ENCODE measurements at places on chromosomes 6 and 20. TPM values are rescaled to one million over a fixed set of nuclear protein-coding genes. Genes with fewer than 3 reads are reported as not detected.

- DNase-seq: no peak
These were observed 272.1 kb downstream of the LRFN2 start for GRCh38 chr6:40315060-40315459.

The HLA-DQA1 gene
- total RNA-seq: not detected

- no peak for DNase-seq
These were observed 102.9 kb downstream of the AIG1 start for GRCh38 chr6:143163621-143164020.

The MLN gene
- total RNA-seq: not detected

The BPIFB4 gene
- not detected for total RNA-seq

GRCh38 chr6:158023597-158023939 is 41.9 kb downstream of the SYNJ2 start:
- DNase-seq: no peak

DNA sequence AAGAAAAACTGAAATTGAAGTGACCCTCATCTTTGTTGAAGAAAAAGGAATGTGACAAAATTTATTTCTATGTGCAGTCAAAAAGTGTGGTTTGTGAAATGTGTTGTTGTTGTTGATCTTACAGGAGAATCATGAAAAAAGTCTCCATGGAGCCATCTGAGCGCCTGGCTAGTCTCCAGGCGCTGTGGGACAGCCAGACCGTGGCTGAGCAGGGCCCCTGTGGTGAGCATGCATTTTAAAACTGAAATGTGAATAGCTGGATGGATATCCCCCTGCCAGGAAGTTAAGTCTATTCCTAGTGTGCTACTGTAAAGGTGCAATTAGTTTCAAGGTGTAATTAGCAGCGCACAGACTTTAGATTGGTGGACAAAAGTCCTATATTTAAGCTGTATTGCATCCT is 170.6 kb downstream of the CARMIL1 start:
- no peak for DNase-seq

GRCh38 chr6:30163090-30163917 is at the start of gene TRIM15:
Gene TRIM15, plus strand, starts transcription at chr6:30163546. Its CDS starts 139 bp downstream, at chr6:30163685.
- DNase-seq: no peak

The STMND1 gene
- total RNA-seq: 0.16 TPM

DNA sequence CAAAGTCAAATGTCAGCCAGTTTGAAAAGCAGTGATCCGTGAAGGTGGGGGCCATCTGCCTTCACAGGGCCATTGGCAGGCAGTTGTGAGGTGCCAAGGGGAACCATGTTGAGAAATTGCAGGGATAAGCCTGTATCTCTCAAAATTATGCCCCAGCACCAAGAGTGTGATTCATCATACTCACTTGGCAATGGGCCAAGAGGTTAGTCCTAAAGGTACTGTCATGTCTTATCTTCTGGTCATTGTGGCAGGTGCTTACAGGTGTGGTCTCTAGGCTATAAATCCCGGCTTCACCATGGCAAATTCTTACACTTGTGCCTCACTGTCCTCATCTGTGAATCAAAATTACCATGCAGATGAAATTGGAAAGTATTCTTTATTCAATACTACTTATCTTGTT is 150.7 kb upstream of the LAMP5 start:
- no peak for DNase-seq

DNA sequence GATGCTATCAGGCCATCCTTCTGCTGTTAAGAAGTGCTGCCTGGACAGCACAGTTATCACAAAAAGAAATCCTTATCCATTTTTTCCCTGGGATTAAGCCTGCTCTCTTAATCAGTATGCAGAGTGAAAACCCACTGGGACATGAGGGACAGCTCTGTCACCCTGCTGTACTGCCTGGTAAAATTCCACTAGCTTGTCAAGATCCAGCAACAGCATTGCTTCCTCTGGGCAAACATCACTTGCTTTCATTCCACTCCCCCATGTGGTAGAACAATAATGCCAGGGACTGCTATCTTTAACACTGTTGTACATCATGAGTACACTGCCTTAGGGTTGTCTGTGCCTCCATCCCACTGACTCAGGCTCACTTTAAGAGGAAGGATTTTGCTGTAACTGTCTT is 331.3 kb downstream of the KIF16B start:
- no peak for DNase-seq

GRCh38 chr6:10429638-10430427 is 15.0 kb upstream of the TFAP2A start:
- peak; percentile 30 for DNase-seq

GRCh38 chr6:11272491-11273192 is 40.2 kb upstream of the NEDD9 start:
- no peak for DNase-seq

The SPTLC3 gene
- total RNA-seq: 5.6 TPM

The HAO1 gene
- total RNA-seq: 0.20 TPM

- peak; percentile 93 for DNase-seq
These were observed 9.2 kb upstream of the C6orf141 start for GRCh38 chr6:49541210-49541724.

DNA sequence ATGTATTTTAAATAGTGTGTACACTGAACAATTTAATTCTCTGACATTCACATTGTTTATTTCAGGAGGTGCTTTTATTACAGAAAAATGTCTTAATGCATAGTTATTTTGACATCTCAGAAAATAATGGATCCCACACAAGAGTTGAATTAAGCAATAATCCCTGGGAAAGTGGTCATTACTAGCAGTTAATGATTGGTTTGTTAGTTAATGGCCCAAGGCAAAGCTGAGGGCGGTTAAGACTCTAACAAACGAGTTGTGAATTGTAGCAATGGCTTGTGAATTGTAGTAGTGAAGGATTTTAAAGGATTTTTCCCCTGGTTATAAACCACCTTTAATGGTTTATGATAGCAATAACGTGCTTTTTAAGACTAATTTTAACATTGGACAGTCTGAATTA is 1316.0 kb upstream of the GJE1 start:
- DNase-seq: no peak

The EYA2 gene
- 1.4 TPM for total RNA-seq

GRCh38 chr6:3961581-3962215 is 112.5 kb downstream of the FAM50B start:
- peak; percentile 44 for DNase-seq

DNA sequence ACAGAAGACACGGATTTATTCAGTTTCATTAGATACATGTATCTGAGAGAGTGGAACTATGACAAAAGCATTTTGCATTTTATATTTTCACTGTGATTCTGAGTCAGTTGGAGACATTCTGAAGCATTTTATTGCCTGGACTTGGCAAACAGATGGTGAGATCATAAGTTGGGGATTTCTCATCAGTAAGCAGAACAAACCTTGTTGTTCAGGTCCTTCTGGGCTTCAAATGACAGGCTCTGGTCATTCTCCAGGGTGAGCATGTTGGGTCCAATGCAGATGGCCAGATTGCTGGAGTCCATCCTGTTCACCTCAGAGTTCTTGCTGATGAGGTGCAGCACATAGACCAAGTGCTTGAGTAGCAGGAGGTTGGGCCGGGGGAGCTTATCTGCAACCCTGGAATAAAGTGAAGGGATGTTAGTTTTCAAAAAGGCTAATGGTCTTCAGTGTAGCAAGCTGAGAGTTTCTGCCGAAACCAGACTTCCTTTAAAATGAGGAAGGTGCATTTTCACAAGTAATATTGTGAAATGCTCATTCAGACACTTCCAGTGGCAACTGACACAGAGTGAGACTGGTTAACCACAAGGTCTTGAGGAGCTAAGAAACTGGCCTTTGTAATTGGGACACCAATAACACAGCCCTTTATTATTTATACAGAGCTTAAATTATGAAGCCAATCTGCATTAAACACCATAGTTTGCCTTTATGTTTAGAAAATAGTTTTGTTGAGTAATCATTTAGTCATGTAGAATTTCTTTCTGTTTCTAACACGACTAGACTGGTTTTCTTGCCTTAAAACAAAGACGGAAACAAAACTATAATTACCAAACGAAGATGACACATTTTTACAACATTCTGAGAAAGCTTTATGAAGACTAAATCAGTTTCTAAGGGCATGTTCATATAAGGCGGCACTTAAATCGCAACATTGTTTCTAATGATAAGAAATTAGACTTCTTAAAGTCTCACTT is 5.6 kb downstream of the TAGAP start:
- peak; percentile 29 for DNase-seq

The XKR7 gene
- 0.36 TPM for total RNA-seq

- DNase-seq: no peak
These were observed 3.7 kb upstream of the LPIN3 start for GRCh38 chr20:41336711-41337492.

- DNase-seq: no peak
These were observed 1.8 kb upstream of the TTLL2 start for GRCh38 chr6:167323111-167323510.

- no peak for DNase-seq
These were observed 57.9 kb downstream of the SESN1 start for GRCh38 chr6:109036574-109037294.

- DNase-seq: peak; percentile 6
These were observed 440.3 kb upstream of the HS3ST5 start for GRCh38 chr6:114783083-114783482.

- peak; percentile 30 for DNase-seq
These were observed 16.9 kb downstream of the NDRG3 start for GRCh38 chr20:36728986-36729385.

GRCh38 chr20:61699495-61700374 is 365.9 kb downstream of the TAF4 start:
- DNase-seq: no peak

The EPM2A gene
- 6.2 TPM for total RNA-seq

The SYNDIG1 gene
- 8.7 TPM for total RNA-seq

- no peak for DNase-seq
These were observed 111.3 kb upstream of the ASF1A start for GRCh38 chr6:118782651-118783050.

- DNase-seq: no peak
These were observed 415.1 kb upstream of the MARCKS start for GRCh38 chr6:113442040-113442439.

The ZNF343 gene
- 7.8 TPM for total RNA-seq

DNA sequence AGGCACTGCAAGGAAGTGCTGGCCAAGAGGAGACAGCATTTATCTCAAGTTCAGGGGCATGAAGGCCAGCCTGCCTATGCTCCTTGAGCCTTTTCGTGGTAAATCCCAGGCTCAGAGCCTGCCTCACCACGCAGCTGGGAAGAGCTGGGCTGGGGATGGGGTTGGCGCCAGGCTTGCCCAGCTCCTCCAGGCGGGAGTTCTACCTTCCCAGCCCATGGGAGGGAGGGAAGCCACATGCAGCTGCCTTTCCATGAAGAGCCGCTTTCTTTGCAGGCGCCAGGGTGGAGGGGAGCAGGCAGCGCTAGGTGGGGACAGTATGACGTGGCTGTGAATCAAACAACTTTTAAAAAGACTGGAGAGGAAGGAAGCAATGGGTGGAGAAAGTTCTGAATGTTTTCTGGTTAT is 19.5 kb upstream of the SIRT5 start:
- DNase-seq: peak; percentile 32

DNA sequence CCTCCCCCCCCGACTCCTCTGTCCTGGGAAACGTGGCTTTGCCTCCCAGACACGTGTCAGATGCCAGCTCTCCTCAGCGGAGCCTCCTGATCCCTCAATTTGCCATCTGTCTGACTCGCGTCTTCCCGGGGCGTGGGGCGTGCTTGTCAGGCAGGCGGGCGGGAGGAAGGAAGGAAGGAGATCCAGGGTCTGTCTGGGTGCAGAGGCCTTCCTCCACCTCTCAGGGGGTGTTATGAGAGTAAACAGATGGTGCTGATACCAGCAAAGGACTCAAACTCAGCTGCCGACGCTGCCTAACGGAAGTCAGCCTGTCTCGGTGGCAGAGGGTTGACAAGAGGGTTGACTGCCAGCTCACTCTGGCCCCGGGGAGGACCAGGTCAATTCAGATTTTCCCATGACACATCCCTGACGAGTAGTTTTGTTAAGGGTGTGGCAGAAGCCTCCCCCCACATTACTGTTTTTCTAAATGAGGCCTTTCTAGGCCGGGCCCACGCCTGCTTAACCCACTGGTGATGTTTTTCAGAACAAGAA is 17.0 kb downstream of the UQCC2 start:
- DNase-seq: peak; percentile 48

- no peak for DNase-seq
These were observed 219.0 kb downstream of the NKAIN2 start for GRCh38 chr6:124022641-124023040.

The IL17A gene
- not detected for total RNA-seq

The HLA-DRB5 gene
- not detected for total RNA-seq

- DNase-seq: no peak
These were observed 14.9 kb upstream of the HLA-DRA start for GRCh38 chr6:32424589-32425300.

DNA sequence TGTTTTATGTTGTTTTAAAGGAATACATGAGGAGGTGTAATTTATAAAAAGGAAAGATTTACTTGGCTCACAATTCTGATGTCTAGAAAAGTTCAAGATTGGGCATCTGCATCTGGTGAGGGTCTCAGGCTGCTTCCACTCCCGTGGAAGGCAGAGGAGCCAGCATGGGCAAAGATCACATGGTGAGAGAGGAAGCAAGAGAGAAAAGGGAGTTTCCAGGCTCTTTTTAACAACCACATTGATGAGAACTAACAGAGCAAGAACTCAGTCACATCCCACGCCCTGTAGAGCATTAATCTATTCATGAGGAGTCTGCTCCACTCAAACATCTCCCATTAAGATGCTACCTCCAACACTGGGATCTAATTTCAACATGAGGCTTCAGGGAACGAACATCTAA is 1666.3 kb downstream of the HACE1 start:
- no peak for DNase-seq

DNA sequence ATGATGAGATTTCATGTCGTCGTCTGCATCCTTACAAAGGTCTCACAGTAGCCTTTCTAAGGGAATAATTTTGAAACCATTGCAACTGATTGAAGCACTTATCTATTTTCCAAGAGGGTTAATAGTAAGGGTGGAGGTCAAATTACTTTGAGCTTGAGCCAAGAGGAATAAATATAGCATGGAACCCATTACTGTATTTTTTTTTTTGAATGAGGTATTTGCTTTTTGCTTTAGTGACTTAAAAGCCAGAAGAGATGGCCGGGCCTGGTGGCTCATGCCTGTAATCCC is 78.3 kb downstream of the SCAND1 start:
- no peak for DNase-seq

DNA sequence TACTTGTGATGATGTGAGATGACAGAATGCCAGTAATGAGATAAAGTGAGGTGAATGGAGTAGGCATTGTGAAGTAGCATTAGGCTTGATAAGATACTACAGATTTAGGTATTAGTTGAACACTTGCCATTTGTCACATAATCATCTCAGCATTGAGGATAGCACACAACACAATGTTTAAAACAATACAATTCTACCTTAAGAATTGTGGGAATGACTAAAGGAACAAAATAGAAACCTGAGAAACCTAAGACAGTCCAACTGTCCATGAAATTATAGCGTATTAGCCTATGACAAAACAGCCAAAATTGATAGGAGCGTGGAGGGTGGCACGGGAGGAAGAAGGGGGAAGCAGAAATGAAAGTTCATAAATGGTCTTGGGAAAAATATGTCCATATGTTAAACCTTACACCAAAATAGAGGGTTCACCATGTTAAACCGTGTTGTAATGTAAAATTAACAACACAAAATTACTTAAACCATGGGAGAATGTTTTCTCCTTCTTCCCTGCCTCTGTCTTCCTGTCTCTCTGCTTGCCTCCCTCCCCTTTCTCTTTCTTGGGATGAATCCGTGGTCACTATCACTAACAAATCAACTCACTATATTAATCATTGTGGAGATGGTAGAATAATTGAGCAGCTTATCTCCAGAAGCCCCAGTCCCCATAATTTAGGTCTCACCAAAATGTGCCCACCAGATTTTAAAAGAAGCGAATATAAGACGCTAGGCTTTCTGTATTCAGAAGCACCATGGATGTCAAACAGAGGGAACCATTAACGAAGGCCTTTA is 33.0 kb upstream of the HFE start:
- DNase-seq: no peak
